ENCODE measurements at places on chromosomes 11 and 22.
A peak's percentile ranks its signal among the peaks of the same experiment; 100 is the strongest.

- DNase-seq: peak; percentile 84
Measured at GRCh38 chr11:27234043-27234668, 128.9 kb downstream of the CCDC34 start.

- DNase-seq: no peak
Measured at GRCh38 chr22:31104869-31105268, 2.5 kb downstream of the SELENOM start.

- no peak for DNase-seq
Measured at GRCh38 chr11:114209343-114209742, 86.9 kb upstream of the NNMT start.

DNA sequence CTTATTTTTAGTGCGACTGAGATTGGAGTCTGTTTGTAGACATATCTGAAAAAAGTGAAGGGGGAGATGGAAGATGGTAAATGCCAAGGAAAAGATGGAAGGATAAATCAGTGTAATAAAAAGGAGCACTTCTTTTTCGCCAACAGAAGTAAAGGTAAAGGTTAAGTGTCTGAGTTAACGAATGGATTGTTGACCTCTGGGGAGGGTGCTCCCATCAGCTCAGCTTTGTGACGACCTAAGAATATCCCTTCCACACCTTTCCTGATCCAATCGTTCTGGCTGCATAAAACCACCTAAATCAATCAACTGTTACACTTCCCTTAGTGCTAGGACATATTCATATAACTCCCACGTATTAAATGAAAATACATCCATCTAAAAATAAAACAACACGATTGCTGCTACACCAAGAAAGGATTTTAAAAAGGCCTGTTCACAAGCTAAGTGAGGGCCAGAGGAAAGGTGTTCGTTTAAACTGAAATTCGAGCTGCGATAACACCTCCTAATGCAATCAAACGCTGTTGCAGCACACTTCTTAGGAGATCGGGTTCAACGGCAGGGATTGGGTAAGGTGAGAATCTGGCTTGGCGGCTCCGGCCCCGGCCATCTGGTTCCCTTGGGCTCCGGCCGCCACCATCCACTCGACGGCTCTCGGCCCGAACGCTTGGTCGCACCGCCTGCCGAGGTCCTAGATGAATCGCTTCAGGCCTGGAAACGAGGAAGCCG lies 658 bp downstream of the C11orf71 start:
- DNase-seq: no peak

GRCh38 chr11:111723595-111723994 lies 42.6 kb downstream of the PPP2R1B start:
- DNase-seq: no peak

- DNase-seq: no peak
Measured at GRCh38 chr11:27408246-27408800, 45.3 kb upstream of the CCDC34 start.

DNA sequence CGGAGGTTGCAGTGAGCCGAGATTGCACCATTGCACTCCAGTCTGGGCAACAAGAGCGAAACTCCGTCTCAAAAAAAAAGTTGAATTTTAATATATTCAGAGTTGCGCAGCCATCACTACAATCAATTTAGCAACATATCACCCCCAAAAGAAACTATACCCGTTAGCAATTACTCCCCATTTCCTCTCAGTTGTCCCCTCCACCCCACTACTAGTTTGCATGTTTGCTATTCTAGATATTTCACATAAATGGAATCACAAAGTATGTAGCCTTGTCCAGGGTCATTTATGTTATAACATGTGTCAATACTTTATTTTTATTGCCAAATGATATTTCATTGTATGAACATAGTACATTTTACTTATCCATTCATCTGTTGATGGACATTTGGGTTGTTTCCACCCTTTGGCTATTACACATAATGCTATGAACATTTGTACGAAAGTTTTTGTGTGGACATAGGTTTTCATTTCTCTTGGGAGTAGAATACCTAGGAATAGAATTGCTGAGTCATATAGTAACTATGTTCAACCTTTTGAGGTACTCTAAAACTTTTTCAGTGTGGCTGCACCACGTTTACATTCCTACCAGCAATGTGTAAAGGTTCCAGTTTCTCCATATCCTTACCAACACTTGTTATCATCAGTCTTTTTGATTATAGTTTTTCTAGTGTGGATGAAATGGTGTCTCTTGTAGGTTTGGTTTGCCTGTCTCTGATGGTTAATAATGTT lies 2.2 kb downstream of the ZNF143 start:
- DNase-seq: no peak
